Activated CD8-positive, alpha-beta memory T cell treated with anti-CD3 and anti-CD28 coated beads, Interleukin-2, amount 50 U/mL, for 4 hours (primary cell): ENCODE measurements at places on chromosomes 1 and 21.

GRCh38 chr1:43009274-43009673 is 50.6 kb upstream of the SLC2A1 start:
- no peak for DNase-seq

DNA sequence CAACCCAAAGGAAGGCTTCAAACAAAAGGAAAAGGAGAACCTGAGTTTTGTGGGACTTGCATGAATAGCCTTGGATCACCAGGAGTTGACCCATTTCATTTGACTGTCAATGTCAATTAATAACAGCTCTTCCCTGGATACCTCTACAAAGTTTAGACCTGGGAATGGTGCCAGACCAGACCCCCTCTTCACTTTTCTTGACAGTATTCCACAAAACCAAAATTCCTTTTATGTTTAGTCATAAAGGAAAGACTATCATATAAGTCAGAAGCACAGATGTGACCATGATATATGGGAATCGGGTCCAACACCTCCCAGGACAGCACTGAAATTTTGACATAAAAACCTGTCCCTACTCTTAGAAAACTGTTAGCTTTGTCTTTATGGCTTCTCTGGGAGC is 191.8 kb downstream of the LYPLAL1 start:
- no peak for DNase-seq

GRCh38 chr1:30472526-30472925 is 250.9 kb downstream of the MATN1 start:
- DNase-seq: no peak

GRCh38 chr1:25590096-25590824 is 26.3 kb upstream of the MAN1C1 start:
- no peak for DNase-seq

DNA sequence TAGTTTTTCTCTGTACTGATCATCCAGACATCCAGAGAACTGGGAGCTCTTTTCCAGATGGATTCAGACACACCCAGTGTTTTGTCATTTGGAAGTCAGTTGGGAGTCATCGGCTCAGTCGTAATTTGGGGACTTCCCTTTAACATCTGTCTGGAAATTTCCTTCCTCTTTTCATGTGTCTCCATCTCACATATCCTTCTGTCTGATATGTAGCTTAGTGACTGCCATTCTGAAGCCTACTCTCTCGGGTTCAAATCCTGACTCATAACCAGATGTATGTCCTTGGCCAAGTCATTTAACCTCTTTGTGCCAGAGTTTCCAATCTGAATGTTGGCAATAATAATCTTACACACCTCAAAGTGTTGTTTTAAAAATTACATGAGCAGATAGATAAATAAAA is 3.0 kb downstream of the MORC3 start:
- DNase-seq: no peak
